Mesenchymal stem cell (in vitro differentiated cells and primary cell): ENCODE measurements at places on chromosomes 6 and 20.
A peak's percentile ranks its signal among the peaks of the same experiment; 100 is the strongest.

DNA sequence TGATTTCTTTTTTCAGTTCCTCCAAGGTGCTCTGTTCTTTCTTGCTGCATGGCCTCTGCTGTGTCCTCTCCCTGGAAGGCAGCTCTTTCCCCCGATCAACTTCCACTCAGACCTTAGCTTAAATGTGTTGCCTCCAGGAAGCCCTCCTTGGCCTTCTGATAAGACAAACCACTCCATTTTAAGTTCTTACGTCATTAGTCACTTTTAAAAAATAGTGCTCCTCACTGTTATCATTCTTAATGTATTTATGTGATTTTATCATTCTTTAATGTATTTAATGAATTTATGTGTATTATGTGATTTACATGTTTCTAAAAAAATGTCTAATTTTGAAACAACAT, 12.2 kb upstream of the MANBAL start:
- peaks cover 5% of the 10 kb centered on the region for H3K27me3 ChIP-seq
- no peak for DNase-seq
- peaks cover 3% of the 10 kb centered on the region for H3K4me1 ChIP-seq
- H3K27ac ChIP-seq: no peak overlapping the region

DNA sequence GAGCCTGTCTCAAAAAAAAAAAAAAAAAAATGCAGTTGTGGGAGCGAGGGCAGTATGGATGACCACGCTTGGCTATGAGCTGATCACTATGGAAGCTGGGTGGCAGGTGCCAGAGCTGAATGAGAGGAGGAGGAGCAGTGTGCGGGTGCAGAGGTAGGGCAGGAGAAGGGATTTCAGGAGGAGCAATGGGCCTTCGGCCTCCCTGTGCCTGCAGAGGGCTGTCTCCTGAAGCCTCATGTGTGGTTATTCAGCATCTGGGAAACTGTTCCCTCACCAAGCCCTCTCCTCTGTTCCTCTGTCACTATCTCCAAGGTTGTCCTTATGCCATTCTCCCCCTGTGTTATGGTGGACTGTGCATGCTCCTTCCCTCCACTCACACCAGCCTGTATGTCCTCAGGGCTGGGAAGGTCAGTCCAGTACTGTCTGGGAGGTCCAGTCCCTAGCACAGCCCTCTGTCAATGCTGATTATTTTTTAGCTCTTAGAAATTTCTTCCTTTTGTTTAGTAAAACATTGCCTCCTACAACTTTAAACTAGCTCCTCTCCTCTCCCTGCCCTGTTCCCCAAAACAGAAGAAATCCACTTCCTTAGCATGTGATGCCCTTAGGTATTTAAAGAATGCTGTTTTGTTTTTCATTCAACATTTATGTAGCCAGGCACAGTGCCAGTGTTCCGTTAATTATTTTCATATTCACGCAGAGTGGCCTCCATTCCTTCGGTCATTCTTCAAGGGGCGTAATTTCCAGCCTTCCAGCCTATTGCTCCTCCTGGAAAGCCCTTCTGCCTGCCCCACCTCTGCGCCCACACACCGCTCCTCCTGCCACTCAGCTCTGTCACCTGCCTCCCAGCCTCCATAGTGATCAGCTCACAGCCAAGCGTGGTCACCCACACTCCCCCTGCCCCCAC, 48.9 kb downstream of the CNBD2 start:
- peak overlapping the region; percentile 97 for H3K27ac ChIP-seq
- no peaks in the 10 kb centered on the region for H3K36me3 ChIP-seq
- H3K4me3 ChIP-seq: peak overlapping the region; percentile 41
- DNase-seq: no peak
- H3K4me1 ChIP-seq: peaks cover 15% of the 10 kb centered on the region

DNA sequence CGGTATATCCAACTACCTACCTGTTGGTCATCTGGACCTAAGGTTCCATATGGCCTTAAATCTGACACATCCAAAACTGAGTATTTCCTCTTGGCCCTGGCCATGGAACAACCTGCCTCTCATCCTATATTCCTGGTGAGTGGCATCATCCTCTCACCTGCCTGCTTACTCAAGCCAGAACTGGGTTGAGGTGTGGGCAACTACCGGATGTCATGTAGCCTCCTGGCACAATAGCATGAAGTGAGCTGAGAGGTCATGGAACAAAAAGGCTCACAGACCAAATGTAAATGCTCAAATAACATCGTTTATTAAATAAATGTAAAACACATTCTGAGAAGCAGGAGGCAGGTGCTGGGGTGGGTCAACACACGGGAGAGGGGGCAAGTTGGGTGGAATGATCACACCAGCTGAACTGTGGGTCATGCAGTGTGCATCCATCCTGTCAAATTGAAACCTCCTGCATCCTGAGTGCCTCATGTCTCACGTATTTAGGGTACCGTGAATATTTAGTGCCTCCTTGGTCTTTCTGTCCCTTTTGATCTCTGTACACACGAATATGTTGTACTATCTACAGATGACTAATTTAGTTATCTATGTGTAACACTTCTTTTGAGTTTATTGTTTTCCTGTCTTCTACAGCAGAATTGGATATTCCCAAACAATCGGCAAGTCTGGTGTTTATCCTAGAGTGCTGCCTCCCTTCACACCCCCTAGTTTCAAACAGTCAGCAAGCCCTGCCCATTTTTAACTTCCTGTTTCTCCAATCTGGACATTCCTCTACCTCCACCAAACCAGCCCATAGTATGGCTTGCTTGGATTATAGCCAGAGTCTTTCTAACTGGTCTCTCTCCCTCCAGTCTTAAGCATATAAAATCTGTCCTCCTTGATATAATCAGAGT, 7.9 kb upstream of the POU5F1 start:
- H3K36me3 ChIP-seq: no peaks in the 10 kb centered on the region
- DNase-seq: no peak
- no peak overlapping the region for H3K4me3 ChIP-seq
- H3K27me3 ChIP-seq: no peaks in the 10 kb centered on the region

GRCh38 chr6:121418346-121418745, 17.1 kb upstream of the GJA1 start:
- DNase-seq: no peak
- H3K36me3 ChIP-seq: no peaks in the 10 kb centered on the region
- H3K4me3 ChIP-seq: no peak overlapping the region
- H3K4me1 ChIP-seq: no peaks in the 10 kb centered on the region
- H3K27ac ChIP-seq: no peak overlapping the region

DNA sequence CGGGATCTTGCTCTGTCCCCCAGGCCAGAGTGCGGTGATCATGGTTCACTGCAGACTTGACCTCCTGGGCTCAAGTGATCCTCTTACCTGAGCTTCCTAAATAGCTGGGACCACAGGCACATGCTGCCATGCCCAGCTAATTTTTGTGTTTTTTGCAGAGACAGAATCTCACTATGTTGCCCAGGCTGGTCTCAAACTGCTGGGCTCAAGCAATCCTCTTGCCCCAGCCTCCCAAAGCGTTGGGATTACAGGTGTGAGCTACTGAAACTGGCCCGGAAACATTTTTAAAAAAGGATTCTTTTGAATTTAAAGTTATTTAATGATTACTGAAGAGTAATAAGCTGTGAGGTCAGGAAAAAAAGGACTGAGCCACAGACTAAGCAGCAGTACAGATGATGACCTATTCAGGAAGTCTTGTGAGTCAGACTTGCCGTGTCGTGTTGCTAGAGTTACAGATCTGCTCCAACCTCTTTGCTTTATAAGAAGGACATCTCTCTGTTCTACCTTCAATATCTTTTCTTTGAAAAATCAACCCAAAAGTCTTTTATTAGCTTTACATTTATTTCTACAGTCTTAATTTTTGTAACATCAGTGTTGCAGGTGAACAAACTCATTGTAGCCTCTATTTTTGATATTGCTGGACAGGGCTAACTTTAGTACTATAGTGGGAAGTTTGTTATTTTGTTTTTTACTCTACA, 108.7 kb downstream of the NCOA3 start:
- H3K27ac ChIP-seq: peak overlapping the region; percentile 73
- no peaks in the 10 kb centered on the region for H3K27me3 ChIP-seq
- H3K4me3 ChIP-seq: no peak overlapping the region
- peaks cover 7% of the 10 kb centered on the region for H3K36me3 ChIP-seq
- peaks cover 4% of the 10 kb centered on the region for H3K4me1 ChIP-seq

DNA sequence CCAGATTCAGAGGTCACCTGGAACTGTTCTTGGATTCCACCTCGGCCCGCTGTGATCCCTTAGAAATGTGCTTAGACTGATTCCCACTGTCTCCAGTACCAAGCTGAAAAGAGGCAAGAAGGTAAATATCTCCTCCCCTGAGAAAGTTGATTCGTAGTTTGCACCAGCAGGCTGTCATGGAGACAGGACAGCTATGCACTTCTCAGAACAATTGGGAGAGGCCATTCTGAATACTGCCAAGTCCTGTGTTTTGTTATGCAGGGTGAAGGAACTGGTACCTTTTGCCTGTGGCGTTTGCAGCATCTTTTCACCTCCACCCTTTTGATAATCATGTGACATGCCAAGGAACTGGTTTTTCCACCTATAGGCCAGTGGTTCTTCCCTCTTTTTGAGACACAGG, 58.2 kb upstream of the RNGTT start:
- H3K27me3 ChIP-seq: no peaks in the 10 kb centered on the region
- no peak for DNase-seq
- H3K27ac ChIP-seq: no peak overlapping the region
- no peaks in the 10 kb centered on the region for H3K4me1 ChIP-seq
- no peaks in the 10 kb centered on the region for H3K36me3 ChIP-seq
- no peak overlapping the region for H3K4me3 ChIP-seq

DNA sequence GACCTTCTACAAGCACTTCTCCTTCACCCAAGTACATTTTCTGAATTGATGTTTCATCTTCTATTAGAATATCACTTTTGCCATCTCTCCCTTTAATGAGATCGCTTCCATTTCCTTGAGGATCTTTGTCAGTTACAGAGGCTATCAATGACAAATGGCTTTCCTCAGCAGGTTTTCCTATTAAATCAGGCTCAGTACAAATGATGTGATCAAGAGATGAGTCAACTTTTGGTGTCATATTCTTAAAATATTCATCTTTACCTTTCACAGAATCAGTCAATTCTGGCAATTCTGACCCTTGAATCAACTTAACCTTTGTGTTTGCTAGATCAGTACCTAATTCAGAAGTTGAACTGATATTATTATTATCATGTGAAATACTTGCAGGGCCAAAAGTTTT, 37.3 kb downstream of the DST start:
- H3K27ac ChIP-seq: no peak overlapping the region
- no peaks in the 10 kb centered on the region for H3K4me1 ChIP-seq
- H3K27me3 ChIP-seq: no peaks in the 10 kb centered on the region
- H3K36me3 ChIP-seq: peaks cover 88% of the 10 kb centered on the region

- no peaks in the 10 kb centered on the region for H3K36me3 ChIP-seq
- DNase-seq: peak; percentile 6
- peaks cover 8% of the 10 kb centered on the region for H3K4me1 ChIP-seq
Measured at GRCh38 chr20:10864076-10864672, 190.4 kb upstream of the JAG1 start.

GRCh38 chr20:38729767-38730166, 5.5 kb downstream of the SLC32A1 start:
- peaks cover 97% of the 10 kb centered on the region for H3K27me3 ChIP-seq
- no peak overlapping the region for H3K4me3 ChIP-seq
- DNase-seq: no peak
- peaks cover 23% of the 10 kb centered on the region for H3K4me1 ChIP-seq

- H3K27ac ChIP-seq: no peak overlapping the region
- no peaks in the 10 kb centered on the region for H3K4me1 ChIP-seq
- no peaks in the 10 kb centered on the region for H3K27me3 ChIP-seq
Measured at GRCh38 chr6:93218096-93218495, 201.3 kb downstream of the EPHA7 start.

DNA sequence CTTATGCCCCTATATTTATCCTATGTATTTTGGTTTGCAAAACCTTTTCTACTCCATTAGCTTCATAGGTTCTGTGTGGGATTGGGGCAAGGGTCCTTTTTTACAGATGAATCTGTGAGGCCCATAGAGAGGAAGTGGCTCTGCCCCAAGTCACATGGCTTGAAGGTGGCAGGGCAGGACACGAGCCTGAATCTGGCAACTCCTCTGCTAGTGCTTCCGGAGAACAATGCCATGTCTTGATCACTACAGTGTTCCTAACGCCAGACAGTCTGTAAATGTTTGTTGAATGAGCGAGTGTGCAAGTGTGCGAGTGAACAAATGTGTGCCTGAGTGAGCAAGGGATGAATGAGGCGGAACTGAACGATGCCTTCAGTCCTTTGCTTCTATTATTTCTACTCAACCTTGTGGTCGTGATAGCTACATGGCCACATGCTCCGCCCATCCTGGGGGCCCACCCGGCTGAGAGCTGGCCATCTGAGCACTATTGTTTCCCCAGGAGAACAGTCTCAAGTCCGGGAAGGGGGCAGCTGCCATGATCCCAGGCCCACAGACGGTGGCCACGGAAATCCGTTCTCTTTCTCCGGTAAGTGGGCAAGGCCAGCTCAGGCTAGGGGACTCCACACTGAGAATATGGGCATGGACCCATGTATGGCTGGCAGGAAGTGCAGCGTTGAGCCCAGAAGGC, 17.8 kb upstream of the AAR2 start:
- no peaks in the 10 kb centered on the region for H3K4me1 ChIP-seq
- H3K27me3 ChIP-seq: no peaks in the 10 kb centered on the region
- H3K4me3 ChIP-seq: no peak overlapping the region
- no peak overlapping the region for H3K27ac ChIP-seq
- peaks cover 75% of the 10 kb centered on the region for H3K36me3 ChIP-seq

GRCh38 chr6:104601131-104601651, 258.5 kb downstream of the HACE1 start:
- no peaks in the 10 kb centered on the region for H3K4me1 ChIP-seq
- H3K27me3 ChIP-seq: no peaks in the 10 kb centered on the region
- peak overlapping the region; percentile 59 for H3K4me3 ChIP-seq
- no peak overlapping the region for H3K27ac ChIP-seq
- no peaks in the 10 kb centered on the region for H3K36me3 ChIP-seq

DNA sequence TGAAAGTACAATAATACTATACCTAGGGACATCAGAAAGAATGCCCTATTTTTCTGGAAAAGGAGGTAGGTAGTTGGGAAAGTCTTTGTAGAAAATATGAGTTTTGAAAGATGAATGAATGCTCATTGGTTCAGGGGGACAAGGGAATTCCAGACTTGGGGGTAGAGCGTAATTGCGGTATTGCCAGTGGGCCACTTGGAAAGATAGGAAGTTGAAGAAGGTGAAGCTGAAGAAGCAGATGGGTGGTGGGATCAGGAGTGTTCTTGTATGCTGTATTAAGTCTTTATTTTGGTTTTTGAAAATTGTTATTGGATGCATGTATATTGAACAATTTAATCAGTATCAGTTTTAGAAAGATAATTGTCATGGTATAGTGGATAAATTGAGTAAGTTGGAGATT, 57.9 kb upstream of the SMIM8 start:
- H3K4me3 ChIP-seq: no peak overlapping the region
- no peaks in the 10 kb centered on the region for H3K27me3 ChIP-seq
- no peak overlapping the region for H3K27ac ChIP-seq
- H3K4me1 ChIP-seq: no peaks in the 10 kb centered on the region

- H3K27me3 ChIP-seq: no peaks in the 10 kb centered on the region
- peaks cover 4% of the 10 kb centered on the region for H3K4me1 ChIP-seq
- peak; percentile 10 for DNase-seq
- no peaks in the 10 kb centered on the region for H3K36me3 ChIP-seq
- no peak overlapping the region for H3K4me3 ChIP-seq
Measured at GRCh38 chr6:161837854-161838253, 564.0 kb upstream of the AGPAT4 start.

GRCh38 chr6:75124983-75125382, 80.9 kb downstream of the COL12A1 start:
- H3K4me3 ChIP-seq: no peak overlapping the region
- DNase-seq: peak; percentile 27
- H3K4me1 ChIP-seq: no peaks in the 10 kb centered on the region
- H3K36me3 ChIP-seq: peaks cover 9% of the 10 kb centered on the region
- H3K27ac ChIP-seq: no peak overlapping the region

GRCh38 chr6:18312368-18312767, 48.0 kb upstream of the DEK start:
- peaks cover 1% of the 10 kb centered on the region for H3K4me1 ChIP-seq
- no peak for DNase-seq
- H3K4me3 ChIP-seq: no peak overlapping the region
- no peaks in the 10 kb centered on the region for H3K27me3 ChIP-seq
